ENCODE measurements at places on chromosomes 6 and 20. TPM values are rescaled to one million over a fixed set of nuclear protein-coding genes. Genes with fewer than 3 reads are reported as not detected.
A peak's percentile ranks its signal among the peaks of the same experiment; 100 is the strongest.

DNA sequence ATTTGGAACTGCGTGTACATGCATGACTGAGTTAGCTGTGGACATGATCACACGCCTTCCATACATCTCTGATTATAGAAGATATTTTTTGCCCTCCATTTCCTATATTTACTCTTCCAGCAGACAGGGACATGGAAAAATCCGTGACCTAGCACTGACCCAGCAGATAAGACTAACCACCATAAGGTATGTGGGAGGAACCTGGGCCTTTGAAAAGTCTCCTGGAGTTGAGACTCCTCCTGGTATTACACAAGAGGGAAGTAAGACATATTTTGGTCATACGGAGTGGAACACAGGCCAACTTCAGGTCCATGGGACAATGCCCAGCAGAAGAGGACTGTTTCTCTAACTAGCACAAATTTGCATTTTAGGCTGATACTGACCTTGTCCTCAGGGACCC lies 13.7 kb upstream of the SIRPB1 start:
- peak; percentile 30 for DNase-seq

- no peak for DNase-seq
Observed at GRCh38 chr6:156877126-156877863, 100.1 kb downstream of the ARID1B start.

GRCh38 chr20:34043025-34043424 lies 49.3 kb downstream of the RALY start:
- DNase-seq = no peak

Gene RTN4IP1
- 5.9 TPM for total RNA-seq

DNA sequence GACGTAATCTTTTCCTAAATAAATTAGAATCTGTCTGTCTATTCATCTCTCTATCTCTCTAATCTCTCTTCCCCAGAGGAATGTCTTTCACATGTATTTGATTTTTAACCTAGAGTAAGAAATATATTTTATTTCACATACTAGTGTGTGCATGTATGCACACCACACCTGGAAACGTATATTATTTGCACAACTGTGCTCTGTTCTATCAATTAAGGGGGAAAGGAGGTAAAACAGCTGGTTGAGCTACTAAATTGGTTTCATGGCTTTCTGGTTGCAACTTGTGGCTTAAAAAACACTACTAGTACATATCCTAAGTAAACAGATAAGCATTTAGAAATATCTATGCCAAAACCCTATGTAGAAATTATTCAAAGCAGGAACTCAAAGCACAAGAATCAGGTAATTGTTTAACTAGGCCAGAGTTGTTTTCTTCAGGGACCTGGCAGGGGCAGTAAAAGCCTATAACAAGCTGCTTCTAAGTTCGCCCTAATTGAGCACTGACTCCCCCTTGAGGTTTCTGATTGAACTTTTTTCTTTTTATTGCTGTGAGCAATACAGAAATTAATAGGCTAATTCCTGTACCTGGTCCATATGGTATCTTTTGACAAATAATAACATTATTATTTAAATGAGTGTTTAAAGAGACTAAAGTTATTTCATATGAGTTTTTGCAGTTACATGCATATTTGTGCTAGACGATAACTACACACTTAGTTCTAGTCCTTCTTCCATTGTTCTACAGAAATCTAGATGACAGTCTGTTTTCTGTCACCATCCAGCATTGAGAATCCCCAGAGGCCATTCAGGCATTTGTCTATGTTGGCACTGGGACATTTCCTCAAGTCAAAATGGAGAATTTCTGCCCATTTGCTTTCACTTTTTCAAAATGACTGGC lies 88.6 kb downstream of the MCHR2 start:
- peak; percentile 33 for DNase-seq

Gene HLA-DPA1
- total RNA-seq = 1.0 TPM

GRCh38 chr6:159438106-159438505 lies 254.9 kb downstream of the SOD2 start:
- no peak for DNase-seq

DNA sequence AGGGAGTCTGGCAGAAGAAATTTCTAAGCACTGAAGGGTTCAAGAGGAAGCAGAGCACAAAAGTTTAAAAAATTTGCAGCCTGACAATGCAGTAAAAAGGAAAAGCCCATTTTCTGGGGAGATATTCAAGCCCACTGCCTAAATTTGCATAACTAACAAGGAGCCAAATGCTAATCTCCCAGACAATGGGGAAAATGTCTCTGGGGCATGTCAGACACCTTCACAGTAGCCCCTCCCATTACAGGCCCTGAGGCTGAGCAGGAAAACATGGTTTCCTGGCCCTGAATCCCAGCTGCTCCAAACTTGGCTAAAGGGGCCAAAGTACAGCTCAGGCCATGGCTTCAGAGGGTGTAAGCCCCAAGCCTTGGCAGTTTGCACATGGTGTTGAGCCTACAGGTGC lies 908.5 kb upstream of the MANEA start:
- no peak for DNase-seq

- no peak for DNase-seq
Observed at GRCh38 chr20:48319943-48320584, 507.7 kb downstream of the PREX1 start.

DNA sequence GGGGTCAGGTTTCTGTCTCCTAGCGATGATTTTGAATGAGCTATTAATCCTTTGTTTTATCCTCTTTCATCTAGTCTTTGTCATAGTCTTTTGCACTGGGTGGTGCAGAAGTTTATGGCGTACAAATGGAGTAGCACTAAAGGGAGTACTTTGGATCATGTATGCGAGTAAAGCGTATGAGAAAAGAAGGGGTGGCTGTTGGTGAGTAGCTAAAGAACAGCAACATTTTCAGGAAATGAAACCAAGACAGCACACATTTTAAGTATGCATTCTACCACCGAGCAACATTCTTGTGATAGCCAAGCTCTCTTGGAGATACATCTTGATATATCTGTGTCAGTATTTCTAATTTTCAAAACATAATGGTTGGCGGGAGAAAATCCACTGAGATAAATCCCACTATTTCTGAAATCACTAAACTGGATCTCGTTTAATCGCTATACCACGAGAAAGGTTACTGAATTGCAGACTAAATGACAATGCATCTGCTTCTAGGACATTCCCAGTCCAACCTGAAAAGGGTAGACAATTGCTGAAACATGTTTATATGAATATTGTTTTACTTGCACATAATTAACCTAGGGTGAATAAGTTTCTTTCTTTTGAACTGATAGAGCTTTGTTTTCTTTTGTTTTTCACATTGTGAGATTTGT lies 196.1 kb downstream of the TRIM27 start:
- no peak for DNase-seq

DNA sequence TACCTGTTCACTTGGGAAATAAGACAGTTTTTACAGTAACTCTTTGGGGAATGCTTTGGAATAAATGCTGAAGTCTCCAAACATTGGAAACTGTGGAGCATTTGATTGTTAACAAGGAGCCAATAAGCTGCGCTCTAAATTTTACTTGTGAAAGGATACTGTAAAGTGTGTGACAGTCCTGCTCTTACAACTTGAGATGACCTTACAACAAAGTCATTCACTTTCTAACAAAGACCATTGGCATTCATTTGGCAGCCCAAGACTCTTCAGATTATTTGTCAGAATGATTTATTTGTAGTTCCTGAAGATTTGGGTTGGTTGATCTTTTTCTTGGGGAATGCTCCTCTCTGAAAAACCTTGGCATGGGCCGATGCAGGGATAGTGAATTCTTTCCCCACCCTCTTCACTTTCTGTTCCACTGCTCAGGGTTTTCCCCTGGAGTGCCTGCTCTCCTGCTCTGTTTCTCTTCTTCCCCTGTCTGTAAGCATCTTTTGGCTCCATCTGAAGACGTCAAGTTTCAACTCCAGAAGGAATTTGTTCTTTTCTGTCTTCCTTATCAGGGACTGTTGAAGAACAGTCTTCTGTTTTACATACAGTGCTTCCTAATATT lies 116.4 kb downstream of the AKAP7 start:
- DNase-seq = no peak

- DNase-seq = no peak
Observed at GRCh38 chr6:701700-702479, 9.0 kb upstream of the EXOC2 start.

Gene TGM3
- total RNA-seq = not detected

DNA sequence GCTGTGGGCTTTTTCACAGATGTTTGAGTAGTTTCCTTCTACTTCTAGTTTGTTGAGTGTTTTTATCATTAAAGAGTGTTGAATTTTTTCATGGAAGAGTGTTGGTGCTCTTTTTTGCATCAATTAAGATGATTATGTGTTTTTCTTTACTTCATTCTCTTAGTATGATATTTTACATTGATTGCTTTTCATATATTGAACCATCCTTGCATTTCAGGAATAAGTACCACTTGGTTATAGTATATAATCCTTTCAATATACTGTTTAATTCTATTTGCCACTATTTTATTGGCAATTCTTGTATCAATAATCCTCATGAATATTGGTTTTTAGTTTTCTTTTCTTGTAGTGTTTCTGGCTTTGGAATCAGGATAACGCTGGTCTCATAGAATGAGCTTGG lies 113.7 kb upstream of the PRDM1 start:
- DNase-seq = no peak

Gene SEMG1
- not detected for total RNA-seq

DNA sequence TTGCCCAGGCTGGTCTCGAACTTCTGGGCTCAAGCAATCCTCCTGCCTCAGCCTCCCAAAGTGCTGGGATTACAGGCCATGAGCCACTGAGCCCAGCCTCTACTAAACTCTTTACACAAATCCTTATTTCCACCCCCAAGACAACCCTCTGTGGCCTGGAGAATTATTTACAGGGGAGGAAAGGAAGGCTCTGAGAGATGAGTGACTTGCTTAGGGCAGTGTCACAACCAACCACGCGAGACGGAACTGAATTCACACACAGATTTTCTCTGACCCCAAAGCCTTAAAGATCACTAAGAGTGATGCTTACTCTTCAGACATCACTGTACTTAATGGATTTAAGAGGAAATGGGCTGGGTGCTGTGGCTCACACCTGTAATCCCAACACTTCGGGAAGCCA lies 86.2 kb downstream of the RIPOR3 start:
- DNase-seq = no peak

DNA sequence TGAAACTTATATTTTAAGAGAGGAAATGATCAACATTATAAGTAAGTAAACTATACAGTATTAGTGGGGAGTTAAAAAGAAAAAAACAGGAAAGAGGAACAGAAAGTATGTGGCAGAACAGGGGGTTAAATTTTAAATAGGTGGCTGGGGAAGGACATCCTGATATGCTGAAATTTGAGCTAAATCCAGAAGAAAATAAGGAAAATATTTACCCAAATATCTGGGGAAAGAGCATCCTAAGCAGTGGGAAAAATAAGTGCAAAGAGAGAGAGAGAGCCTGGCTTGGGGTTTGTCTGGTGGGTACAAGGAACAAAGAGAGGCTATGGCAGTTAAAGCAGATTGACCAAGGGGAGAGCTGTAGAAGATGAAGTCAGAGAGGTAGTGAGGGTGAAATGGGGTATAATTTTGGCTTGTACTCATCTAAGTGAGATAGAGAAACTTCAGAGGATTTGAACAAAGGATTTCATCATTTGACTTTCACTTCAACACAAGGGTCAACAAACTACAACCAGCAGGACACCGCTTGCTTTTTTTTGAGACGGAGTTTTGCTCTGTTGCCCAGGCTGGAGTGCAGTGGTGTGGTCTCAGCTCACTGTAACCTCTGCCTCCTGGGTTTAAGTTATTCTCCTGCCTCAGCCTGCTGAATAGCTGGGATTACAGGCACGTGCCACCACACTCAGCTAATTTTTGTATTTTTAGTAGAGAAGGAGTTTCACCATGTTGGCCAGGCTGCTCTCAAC lies 328.4 kb upstream of the CNR1 start:
- no peak for DNase-seq

GRCh38 chr20:10557685-10558084 lies 116.1 kb downstream of the JAG1 start:
- DNase-seq = peak; percentile 41

GRCh38 chr6:113181164-113181563 lies 676.0 kb upstream of the MARCKS start:
- no peak for DNase-seq
